Skeletal muscle cell (primary cell): ENCODE measurements at places on chromosomes 3 and 15.

DNA sequence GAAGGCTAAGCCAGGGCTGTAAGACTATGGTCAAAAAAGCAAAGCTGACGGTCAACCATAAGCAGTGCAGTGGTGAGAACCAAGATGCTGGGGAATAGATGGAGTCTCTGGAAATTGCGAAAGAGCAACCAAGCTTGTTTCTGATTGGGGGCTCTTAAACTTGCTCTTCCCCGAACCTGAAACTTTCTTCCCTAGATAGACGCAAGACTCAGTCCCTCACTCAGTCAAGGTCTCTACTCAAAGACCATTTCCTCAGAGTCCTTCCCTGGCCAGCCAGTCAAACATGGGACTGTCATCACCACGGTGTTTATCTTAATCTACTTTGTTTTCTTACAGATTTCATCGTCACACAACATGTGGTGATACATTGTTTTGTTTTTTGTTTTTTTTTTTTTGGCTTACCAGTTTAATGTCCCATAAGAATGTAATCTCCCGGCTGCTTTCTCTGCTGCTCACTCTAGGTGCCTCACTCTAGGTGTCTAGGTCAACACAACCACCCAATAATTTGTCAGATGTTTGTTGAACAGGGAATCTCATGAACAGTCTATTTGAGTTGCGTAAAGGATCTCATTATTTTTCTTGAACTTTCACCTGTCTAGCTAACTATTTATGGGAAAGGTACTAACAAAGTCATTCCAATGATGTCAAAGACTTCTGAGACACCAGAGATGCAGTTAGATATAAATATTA is 495.4 kb downstream of the FOXP1 start:
- DNase-seq: no peak

DNA sequence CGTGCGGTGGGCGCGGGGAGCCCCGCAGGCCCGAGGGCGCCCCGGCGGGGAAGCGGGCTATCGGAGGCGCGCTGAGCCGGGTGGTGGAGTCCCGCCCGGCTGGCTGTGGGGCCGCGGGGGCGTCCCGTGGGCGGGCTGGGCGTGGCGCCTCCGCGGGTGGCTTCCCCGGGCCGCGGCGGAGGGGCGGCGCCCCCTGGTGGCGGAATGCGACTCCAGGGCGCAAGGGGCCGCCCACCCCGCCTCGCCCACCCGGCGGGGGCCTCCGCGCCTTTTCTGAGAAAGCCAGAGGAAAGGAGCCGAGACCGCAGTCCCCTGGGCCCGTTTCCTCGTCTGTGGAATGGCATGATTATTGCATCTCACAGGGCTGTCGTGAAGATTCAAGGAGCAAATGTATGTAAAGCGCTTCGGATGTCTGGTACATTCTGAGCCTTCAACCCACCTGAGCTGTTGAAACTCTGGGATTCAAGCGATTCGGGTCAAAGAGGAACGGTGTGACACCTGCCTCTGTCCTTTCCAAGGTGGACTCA is 31.9 kb upstream of the RAB6B start:
- DNase-seq: no peak

- no peak for DNase-seq
Measured at GRCh38 chr3:5140230-5140621, 18.1 kb downstream of the ARL8B start.

- DNase-seq: no peak
Measured at GRCh38 chr3:124329723-124330122, 337.8 kb upstream of the ROPN1 start.

GRCh38 chr3:133880886-133881455 is 14.7 kb downstream of the RAB6B start:
- no peak for DNase-seq

DNA sequence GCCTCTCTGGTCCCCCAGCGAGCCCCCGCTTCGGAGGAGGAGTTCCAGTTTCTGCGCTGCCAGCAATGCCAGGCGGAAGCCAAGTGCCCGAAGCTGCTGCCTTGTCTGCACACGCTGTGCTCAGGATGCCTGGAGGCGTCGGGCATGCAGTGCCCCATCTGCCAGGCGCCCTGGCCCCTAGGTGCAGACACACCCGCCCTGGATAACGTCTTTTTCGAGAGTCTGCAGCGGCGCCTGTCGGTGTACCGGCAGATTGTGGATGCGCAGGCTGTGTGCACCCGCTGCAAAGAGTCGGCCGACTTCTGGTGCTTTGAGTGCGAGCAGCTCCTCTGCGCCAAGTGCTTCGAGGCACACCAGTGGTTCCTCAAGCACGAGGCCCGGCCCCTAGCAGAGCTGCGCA is 3.5 kb downstream of the PML start:
- DNase-seq: no peak

DNA sequence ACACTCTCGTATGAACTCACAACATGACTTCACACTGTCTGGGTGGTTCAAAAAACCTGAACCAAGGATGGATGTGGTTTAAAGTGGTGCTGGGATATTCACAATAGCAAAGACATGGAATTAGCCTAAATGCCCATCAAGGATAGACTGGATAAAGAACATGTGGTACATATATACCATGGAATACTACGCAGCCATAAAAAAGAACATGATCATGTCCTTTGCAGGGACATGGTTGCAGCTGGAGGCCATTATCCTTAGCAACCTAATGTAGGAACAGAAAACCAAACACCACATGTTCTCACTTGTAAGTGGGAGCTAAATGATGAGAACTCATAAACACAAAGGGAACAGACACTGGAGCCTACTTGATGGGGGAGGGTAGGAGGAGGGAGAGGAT is 3.3 kb upstream of the PRSS50 start:
- DNase-seq: no peak

DNA sequence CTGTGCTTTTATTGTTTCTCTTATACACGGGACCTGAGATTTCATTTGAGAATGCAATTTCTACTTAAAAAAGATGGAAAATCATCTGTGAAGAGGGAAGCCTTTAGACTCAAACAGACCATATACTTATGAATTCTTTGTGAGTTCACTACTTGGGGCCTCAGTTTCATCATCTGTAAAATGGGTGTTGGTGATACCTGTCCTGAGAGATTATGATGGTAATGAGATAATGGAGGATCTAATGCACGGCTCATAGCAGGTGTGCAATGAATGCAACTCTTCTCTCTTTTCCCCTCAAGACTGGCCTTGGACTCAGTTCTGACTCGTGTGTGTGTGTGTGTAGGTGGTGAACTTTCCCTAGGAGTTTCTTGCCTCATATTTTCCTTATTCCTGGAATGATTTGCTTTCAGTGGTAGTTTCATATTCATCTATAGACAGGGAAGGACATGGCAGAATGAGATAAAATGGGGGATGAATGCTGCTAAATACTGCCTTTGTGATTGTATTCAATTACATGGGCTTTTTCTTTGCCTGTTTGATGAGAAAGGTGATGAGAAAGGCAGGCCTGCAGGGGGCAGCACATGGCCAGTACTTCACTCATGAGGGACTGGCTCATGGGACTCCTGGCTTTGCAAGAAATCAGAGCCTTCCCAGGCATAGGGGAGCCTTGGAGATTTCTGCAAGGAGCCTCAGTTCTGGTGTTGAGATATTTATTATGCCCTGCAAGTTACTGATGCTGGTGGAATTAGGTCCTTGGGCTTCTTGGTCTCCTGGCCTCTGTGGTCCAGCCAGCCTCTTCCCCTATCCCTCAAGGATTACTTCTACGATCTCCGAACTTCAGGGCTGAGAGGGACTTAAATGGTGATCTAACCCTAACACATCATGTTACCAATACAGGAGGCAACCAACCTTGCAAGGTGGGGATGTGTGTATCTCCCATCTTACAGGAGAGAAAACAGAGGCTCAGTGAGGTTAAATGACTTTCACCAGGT is 70.7 kb downstream of the RPLP1 start:
- DNase-seq: peak; percentile 35

GRCh38 chr3:42605546-42606173 is 5.2 kb downstream of the NKTR start:
- DNase-seq: no peak

GRCh38 chr3:52004906-52005395 is 9.3 kb upstream of the RPL29 start:
- DNase-seq: no peak

DNA sequence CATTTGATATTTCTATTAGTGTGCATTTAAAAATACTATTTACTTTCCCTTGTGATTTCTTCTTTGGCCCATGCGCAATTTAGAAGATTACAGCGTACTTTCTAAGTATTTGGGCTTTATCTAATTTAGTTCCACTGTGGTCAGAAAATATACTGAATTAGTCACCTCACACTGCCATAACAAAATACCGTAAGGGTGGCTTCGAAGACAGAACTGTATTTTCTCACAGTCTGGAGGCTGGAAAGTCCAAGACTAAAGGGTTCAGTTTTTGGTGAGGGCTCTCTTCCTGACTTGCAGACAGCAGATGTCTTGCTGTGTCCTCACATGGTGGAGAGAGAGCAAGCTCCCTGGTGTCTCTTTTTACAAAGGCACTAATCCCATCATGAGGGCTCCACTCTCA is 286.2 kb downstream of the ADAMTSL3 start:
- no peak for DNase-seq
